Nephron progenitor cell (in vitro differentiated cells): ENCODE measurements at places on chromosomes 3 and 15.

- DNase-seq = no peak
Observed at GRCh38 chr15:58551084-58551763, 119.4 kb downstream of the LIPC start.

- DNase-seq = no peak
Observed at GRCh38 chr3:110738531-110738930, 333.1 kb upstream of the NECTIN3 start.

DNA sequence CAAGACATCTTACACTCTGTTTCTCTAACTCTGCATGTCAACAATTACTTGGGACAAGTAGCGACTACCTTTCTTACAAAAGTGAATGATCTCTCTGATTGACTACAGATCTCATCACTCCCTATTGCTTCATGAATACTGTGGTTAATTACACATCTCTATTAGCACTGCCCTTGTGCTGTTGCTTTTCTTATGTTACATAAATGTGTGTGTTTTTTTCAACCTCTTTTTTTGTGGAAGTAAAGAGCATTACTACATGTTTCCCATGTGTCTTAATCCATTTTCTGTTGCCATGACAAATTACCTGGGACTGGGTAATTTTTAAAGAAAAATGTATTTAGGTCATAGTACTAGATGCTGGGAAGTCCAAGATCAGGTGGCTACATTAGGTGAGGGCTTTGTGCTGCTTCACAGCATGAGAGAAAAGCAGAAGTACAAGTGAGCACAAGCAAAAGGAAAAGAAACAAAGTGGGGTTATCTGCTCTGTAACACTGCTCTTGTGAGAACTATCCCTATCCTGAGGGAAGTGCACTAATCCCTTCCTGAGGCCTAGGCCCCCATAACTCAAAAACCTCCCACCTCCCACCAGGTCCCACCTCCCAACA, 298.2 kb upstream of the SATB1 start:
- no peak for DNase-seq

- no peak for DNase-seq
Observed at GRCh38 chr15:66611257-66612053, 45.7 kb upstream of the LCTL start.

DNA sequence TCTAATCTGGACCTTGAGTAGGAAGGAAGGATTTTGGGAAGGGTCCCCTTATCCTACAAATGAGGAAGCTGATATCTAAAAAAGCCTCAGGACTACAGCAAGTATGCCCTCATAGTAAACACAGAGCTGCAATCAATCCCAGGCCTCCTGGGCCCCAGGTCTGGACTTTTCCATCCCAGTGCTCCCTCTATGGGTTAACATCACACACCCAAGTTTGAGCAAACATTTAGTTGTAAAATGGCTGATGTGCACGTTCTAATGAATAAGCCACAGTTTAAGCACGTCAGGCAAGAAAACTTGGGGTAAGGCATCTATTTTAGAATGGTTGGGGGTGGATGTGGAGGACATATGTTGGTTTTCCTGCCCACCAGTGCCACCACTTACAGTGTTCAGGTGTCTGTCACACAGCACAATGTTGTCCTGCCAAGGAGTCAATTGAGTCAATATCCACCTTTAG, 44.3 kb upstream of the UBE2E1 start:
- DNase-seq = no peak

GRCh38 chr3:124558991-124559845, 171.0 kb upstream of the UMPS start:
- no peak for DNase-seq

DNA sequence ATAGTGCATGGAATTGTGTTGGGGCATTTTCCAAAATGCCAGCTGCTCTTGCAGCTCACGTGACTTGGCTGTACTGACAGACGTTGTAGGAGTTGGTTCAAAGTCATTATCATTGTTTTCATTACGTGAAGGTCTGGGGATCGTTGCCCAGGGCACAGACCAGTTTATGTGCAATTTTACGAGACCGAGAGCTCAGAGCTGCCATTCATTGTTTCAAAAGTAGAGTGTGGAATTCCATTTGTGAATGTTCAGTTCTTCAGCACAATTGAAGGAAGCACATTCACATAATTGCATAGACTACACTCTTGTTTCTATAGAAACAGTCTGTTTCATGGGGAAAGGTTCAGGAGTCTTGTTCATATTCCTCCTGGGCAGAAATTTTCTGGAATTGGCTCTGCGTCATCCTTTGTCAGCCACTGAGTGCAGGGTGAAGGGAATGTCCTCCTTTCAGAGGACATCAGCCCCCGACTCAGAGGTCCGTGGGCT, 54.5 kb downstream of the GABRG3 start:
- DNase-seq = no peak

- no peak for DNase-seq
Observed at GRCh38 chr15:41848631-41849030, 10.0 kb downstream of the PLA2G4B start.
